ENCODE measurements at places on chromosomes 7 and 10. TPM values are rescaled to one million over a fixed set of nuclear protein-coding genes. Genes with fewer than 3 reads are reported as not detected.

DNA sequence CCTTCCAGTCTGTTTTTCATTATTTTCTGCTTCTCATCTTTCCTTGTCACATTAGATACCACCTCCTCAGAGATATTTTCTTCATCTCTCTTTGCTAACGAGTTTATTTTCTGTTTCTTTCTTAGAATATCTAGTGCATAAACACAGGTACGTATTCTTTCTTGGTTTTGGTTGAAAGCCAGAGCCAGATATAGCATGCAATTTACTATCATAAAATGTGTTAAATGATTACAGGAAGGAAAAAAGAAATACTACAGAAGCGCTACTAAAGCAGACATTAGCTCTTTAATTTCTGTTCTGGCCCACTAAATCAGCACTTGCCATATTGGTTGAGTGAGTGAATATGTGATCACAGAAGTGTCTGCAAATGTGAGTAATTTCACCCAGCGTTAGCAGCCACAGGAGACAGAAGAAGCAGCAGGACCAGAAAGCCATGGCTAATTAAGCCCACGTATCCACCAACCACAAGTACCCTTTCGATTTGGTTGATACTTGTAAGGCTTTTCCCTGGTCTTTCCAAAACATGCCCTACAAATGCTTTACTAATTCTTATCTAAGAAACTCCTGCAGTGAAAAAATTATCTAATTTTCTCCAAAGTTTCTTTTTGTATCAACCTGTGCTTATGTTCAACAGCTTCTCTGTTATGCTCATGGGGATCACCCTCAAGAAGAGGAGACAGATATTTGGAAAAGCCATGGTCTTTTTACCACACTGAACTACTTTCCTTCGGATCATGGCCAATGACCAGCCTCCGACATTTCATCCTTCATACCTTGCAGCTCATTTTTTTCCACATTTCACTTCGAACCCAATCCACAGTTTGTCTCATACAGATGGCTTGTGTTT is 23.1 kb upstream of the MACC1 start:
- H3K4me1 ChIP-seq, result peaks cover 2% of the 10 kb centered on the region
- H3K36me3 ChIP-seq, result no peaks in the 10 kb centered on the region
- peaks cover 3% of the 10 kb centered on the region for H3K27me3 ChIP-seq
- no peak for DNase-seq
- no peak overlapping the region for H3K27ac ChIP-seq

DNA sequence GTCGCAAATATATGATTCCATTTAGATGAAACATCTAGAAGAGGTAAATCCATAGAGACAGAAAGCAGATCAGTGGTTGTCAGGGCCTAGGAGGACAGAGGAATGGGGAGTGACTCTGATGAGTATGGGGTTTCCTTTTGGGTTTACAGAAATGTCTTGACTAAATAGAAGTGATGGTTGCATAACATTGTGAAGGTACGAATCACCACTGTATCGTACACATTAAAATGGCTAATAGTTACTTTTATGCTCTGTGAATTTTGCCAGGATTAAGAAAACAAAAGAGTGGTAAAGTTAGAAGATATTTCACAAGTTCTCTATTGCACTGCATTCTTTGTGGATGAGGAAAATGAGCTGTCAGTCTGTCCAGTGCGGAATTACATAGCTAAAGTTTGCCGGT is 407.4 kb downstream of the KCNMA1 start:
- H3K27me3 ChIP-seq, result peaks cover 10% of the 10 kb centered on the region
- no peak for DNase-seq
- H3K4me3 ChIP-seq, result no peak overlapping the region
- H3K36me3 ChIP-seq, result no peaks in the 10 kb centered on the region
- H3K4me1 ChIP-seq, result peaks cover 26% of the 10 kb centered on the region

GRCh38 chr10:80855348-80855971 is 317.8 kb downstream of the SH2D4B start:
- peaks cover 1% of the 10 kb centered on the region for H3K36me3 ChIP-seq
- peak; percentile 10 for DNase-seq
- no peak overlapping the region for H3K27ac ChIP-seq
- H3K4me1 ChIP-seq, result peaks cover 2% of the 10 kb centered on the region
- no peak overlapping the region for H3K4me3 ChIP-seq

- H3K27ac ChIP-seq, result no peak overlapping the region
- peaks cover 8% of the 10 kb centered on the region for H3K27me3 ChIP-seq
- H3K4me3 ChIP-seq, result no peak overlapping the region
- DNase-seq, result no peak
Measured at GRCh38 chr7:34851431-34851830, 185.9 kb downstream of the DPY19L1 start.

DNA sequence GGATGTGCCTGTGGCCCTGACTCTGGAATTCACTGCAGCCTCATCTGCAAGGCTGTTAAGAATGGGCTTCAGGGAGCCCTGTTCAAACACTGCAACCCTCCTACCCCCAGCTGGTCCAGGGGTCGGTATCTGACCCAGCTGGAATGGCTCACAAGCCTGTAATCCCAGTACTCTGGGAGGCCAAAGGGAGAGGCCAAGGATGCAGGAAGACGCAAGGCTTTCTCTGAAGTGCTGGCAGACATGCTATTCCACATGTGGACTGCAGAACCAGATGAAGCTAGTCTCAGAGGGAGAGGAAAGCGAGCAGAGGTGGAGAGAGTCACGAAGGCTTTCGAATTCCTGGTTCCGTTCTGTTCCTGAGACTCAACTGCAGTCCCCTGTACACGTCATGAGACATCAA is 45.0 kb downstream of the ESYT2 start:
- no peaks in the 10 kb centered on the region for H3K27me3 ChIP-seq
- peaks cover 3% of the 10 kb centered on the region for H3K4me1 ChIP-seq
- DNase-seq, result no peak
- peaks cover 7% of the 10 kb centered on the region for H3K36me3 ChIP-seq
- H3K4me3 ChIP-seq, result no peak overlapping the region
- H3K27ac ChIP-seq, result no peak overlapping the region

GRCh38 chr7:143467724-143468123 is 9.9 kb upstream of the TAS2R41 start:
- no peak for DNase-seq
- no peaks in the 10 kb centered on the region for H3K36me3 ChIP-seq
- no peak overlapping the region for H3K27ac ChIP-seq
- no peak overlapping the region for H3K4me3 ChIP-seq
- peaks cover 4% of the 10 kb centered on the region for H3K4me1 ChIP-seq

DNA sequence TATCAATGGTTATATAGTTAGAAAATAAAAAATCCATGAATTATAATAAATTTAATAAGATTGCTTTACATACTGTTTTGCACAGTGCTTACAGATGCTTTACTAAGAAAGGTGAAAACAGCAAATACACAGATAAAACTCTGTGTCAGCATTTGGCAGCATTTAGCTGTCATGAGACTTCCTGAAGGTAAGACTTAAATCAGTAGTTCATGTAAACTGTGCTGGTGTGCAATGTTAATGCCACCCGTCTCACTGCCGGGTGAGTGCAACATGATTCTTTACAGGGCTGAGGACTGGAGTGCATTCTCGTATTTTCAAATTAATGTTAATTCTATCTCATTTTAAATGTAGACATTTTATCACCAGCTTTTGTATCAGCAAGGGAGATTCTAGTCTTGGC is 326.2 kb upstream of the POT1 start:
- H3K4me3 ChIP-seq, result no peak overlapping the region
- peaks cover 5% of the 10 kb centered on the region for H3K27me3 ChIP-seq
- H3K36me3 ChIP-seq, result no peaks in the 10 kb centered on the region
- no peak for DNase-seq
- H3K27ac ChIP-seq, result no peak overlapping the region
- H3K4me1 ChIP-seq, result peaks cover 41% of the 10 kb centered on the region

DNA sequence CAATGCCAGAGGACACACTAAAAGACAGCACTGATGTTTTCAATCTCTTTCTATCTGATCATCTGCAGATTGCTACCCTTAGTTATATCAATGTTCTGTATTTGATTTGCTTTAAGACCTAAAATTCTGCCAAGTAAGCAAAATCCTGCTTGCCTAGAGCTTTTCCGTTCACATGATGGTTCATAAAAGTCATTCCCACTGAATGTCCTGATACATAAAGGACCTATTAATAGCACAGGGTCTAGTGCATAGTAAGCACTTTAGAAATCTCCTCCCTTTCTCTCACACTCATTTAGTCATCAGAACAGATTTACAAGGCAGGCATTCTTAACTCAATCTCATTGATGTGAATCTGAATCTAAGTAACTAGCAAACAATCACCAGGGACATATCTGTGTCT is 68.8 kb downstream of the PCGF5 start:
- DNase-seq, result no peak
- no peaks in the 10 kb centered on the region for H3K36me3 ChIP-seq
- no peak overlapping the region for H3K27ac ChIP-seq
- H3K27me3 ChIP-seq, result peaks cover 11% of the 10 kb centered on the region
- H3K4me3 ChIP-seq, result no peak overlapping the region

GRCh38 chr7:44535348-44536064 is 5.6 kb downstream of the NPC1L1 start:
- H3K4me1 ChIP-seq, result peaks cover 24% of the 10 kb centered on the region
- H3K27me3 ChIP-seq, result no peaks in the 10 kb centered on the region
- DNase-seq, result no peak
- H3K27ac ChIP-seq, result no peak overlapping the region
- H3K36me3 ChIP-seq, result peaks cover 23% of the 10 kb centered on the region
- H3K4me3 ChIP-seq, result no peak overlapping the region

DNA sequence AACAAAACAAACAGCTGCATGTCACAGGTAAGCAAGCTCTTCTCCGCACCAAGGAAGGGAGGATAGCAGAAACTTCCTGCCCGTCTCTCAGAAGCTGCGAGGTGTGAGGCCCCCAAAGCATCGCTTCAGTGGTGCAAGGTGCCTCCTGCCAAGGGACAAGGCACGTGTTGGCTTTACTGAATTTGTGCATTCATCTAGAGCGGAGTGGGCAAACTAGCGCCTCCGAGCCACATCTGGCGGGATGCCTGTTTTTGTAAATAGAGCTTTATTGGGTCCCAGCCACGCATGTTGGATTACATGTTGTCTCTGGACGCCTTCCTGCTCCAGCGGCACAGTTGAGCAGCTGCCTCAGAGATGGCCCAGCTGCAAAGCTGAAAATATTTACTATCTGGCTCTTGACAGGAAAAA is 27.7 kb downstream of the PHYH start:
- no peak overlapping the region for H3K4me3 ChIP-seq
- peaks cover 2% of the 10 kb centered on the region for H3K36me3 ChIP-seq
- no peak for DNase-seq
- H3K27ac ChIP-seq, result no peak overlapping the region
- no peaks in the 10 kb centered on the region for H3K27me3 ChIP-seq

ZNF804B gene
- not detected for total RNA-seq
